ENCODE measurements at places on chromosomes 7 and 10. TPM values are rescaled to one million over a fixed set of nuclear protein-coding genes. Genes with fewer than 3 reads are reported as not detected.

The PPP1R17 gene
- polyA plus RNA-seq, result not detected

The A1CF gene
- polyA plus RNA-seq, result 6.4 TPM

The MYL10 gene
- not detected for polyA plus RNA-seq

The IKZF1 gene
- 1.1 TPM for polyA plus RNA-seq

The CACUL1 gene
- polyA plus RNA-seq, result 31.6 TPM

The NKX2-3 gene
- not detected for polyA plus RNA-seq

The POM121C gene
- 51.7 TPM for polyA plus RNA-seq

The HOGA1 gene
- 50.8 TPM for polyA plus RNA-seq

The CLDN4 gene
- 83.9 TPM for polyA plus RNA-seq

The AKR1B15 gene
- 0.26 TPM for polyA plus RNA-seq

The RPP38 gene
- polyA plus RNA-seq, result 28.9 TPM

The HOXA3 gene
- polyA plus RNA-seq, result 62.7 TPM

The WNT8B gene
- 0.92 TPM for polyA plus RNA-seq

The EN2 gene
- 0.10 TPM for polyA plus RNA-seq

The SHTN1 gene
- 25.6 TPM for polyA plus RNA-seq
